ENCODE measurements at places on chromosomes 12 and 14.

GRCh38 chr12:97200181-97200580, 262.4 kb upstream of the RMST start:
- no peak for DNase-seq

GRCh38 chr14:41805633-41806032, 199.0 kb downstream of the LRFN5 start:
- no peak for DNase-seq

- no peak for DNase-seq
Observed at GRCh38 chr12:89991807-89992590, 283.4 kb upstream of the ATP2B1 start.

GRCh38 chr12:62834406-62834805, 100.5 kb downstream of the PPM1H start:
- no peak for DNase-seq

- peak; percentile 30 for DNase-seq
Observed at GRCh38 chr12:107912421-107913004, 138.0 kb downstream of the ASCL4 start.

- no peak for DNase-seq
Observed at GRCh38 chr14:33733310-33733709, 217.6 kb downstream of the EGLN3 start.

DNA sequence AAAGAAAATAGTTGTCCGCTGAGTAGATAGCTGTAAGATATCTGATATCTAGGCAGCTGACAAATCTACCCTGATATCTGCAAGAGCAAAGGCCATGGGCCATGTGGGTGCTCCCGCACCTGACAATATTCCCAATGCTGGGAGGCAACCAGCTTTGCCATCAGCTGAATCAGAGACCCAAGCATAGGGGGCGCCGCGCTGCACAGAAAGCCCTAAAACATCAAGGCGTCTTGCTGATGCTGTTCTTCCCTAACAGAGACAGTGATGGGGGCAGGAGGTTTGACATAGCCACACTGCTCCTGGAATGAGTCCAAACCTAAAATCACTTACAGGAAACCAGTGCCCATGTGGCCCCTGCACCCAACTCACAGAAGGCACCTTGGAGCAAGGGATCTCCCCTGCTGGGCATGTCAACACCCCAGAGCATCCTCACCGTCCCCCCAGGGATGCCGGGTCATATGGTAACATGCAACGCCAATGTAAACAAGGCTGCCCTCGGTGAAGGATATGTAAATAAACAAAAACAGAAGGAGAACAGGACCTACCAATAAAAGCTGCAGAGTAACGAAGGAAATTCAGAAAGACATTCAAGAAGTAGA, 199.5 kb downstream of the TMEM132D start:
- DNase-seq = no peak

- no peak for DNase-seq
Observed at GRCh38 chr12:52952076-52952801, 3.3 kb downstream of the KRT18 start.

DNA sequence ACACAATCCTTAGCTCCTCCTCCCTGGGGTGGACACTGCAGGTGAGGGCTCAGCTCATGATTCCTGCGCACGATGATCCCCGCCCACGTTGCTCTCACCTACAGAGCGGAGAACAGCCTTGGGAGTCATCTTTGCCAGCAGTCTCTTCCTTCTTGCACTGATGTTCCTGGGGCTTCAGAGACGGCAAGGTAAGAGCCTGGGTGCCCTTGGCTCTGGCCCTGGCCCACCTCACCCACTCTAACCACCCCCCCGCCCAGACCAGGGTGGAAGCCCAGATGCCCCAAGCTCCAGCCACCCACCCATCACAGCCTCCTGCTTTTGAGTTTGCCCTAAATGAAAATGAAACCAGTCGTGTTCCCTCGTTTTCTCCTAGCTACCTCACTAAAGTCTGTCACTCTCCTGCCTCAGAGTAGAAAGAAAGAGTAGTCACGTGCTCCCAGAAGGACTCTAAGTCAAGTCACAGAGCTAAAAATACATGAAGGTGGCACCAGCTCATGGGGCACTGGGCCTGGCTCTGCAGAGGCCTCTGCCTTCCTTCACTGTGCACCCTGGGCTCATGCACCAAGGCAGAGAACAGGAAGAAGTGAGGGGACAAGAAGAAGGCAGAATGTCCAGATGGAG, 9.0 kb downstream of the TAPBPL start:
- DNase-seq = no peak

GRCh38 chr14:89543425-89543790, 126.4 kb upstream of the FOXN3 start:
- no peak for DNase-seq

- DNase-seq = no peak
Observed at GRCh38 chr14:101953151-101953550, 11.2 kb upstream of the DYNC1H1 start.

GRCh38 chr14:95585953-95586620, 51.2 kb downstream of the GLRX5 start:
- DNase-seq = no peak

- DNase-seq = no peak
Observed at GRCh38 chr14:50308363-50308915, 3.6 kb downstream of the L2HGDH start.

GRCh38 chr12:45669093-45669492, 60.4 kb upstream of the ARID2 start:
- no peak for DNase-seq

DNA sequence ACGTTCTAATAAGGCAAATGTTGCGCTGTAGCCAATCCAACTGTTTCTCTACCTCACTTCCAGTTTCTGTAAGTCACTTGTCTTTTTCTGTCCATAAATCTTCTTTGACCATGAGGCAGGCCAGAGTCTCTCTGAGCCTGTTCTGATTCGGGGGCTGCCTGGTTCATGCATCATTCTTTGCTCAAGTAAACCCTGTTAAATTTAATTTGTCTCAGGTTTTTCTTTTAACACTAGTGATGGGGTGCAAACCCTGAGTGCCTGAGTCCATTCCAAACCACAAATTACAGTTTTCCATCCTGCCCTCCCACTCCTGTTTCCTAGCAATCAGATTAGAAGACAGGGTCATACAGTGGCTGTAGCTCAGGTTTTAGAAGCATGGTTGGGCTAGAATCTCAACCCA, 41.9 kb downstream of the VWF start:
- no peak for DNase-seq

DNA sequence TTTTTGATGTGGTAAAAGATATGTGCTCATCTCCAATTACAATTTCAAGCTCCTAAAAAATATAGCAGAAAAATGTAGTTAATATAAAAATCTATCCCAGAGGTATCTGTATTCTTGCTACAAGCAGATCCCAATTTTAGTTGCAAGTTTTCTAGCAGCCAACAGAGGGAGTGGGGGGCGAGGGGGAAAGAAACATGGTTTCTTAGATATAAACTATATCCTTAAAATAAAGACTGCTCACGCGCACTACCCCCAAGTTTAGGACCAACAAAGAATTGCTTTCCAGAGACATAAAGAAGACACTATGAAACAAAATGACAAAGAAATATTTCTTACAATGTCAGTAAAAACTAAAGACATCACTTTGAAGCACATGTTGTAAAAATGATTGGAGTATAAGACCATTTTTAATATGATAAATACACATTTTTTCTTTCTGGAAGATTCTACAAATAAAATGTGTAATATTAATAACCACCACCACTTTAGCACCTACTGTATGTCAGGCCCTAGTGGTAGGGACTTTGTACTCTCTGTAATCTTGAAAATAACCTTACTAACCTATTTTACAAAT, 5.4 kb downstream of the MAGOHB start:
- DNase-seq = no peak

GRCh38 chr12:108305520-108305919, 33.6 kb downstream of the CMKLR1 start:
- no peak for DNase-seq

DNA sequence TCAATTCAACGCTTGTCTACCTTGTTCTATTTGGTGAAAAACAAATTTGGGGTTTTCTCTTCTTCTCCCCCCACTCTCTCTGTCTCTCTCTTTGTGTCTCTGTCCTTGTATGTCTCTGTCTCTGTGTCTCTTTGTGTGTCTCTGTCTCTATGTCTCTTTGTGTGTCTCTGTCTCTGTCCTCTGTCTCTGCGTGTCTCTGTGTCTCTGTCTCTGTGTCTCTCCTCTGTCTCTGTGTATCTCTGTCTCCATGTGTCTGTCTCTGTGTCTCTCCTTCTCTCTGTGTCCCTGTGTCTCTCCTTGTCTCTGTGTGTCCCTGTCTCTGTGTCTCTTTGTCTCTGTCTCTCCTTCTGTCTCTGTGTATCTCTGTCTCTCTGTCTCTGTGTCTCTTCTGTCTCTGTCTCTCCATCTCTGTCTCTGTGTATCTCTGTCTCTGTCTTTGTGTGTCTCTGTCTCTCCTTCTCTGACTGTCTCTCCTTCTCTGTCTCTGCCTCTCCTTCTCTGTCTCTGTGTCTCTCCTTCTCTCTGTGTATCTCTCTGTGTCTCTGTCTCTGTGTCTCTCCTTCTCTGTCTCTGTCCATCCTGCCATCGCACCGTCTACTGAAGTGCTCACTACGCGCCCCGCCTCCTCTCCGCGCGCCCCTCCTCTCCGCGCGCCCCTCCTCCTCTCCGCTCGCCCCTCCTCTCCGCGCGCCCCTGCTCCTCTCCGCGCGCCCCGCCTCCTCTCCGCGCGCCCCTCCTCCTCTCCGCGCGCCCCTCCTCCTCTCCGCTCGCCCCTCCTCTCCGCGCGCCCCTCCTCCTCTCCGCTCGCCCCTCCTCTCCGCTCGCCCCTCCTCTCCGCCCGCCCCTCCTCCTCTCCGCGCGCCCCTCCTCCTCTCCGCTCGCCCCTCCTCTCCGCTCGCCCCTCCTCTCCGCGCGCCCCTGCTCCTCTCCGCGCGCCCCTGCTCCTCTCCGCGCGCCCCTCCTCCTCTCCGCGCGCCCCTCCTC, 12.8 kb downstream of the LRCOL1 start:
- DNase-seq = no peak
